A549 treated with CORT108297 at 1 μM for 4 hours (cell line): ENCODE measurements at places on chromosomes 6 and 20. TPM values are rescaled to one million over a fixed set of nuclear protein-coding genes. Genes with fewer than 3 reads are reported as not detected.

Gene COX4I2
- total RNA-seq = not detected in 5 replicates

Gene BTN1A1
- 0.03 TPM in 1 of 5 replicates, not detected in the others for total RNA-seq

Gene TRAPPC3L
- total RNA-seq = not detected in 5 replicates

Gene FNDC11
- 0.13 to 0.38 TPM (median 0.17 TPM) in 5 replicates for total RNA-seq

Gene NKX2-2
- not detected in 5 replicates for total RNA-seq

Gene SLC24A3
- 0.02 TPM in 1 of 5 replicates, not detected in the others for total RNA-seq
